ENCODE measurements at places on chromosomes 3 and 15. TPM values are rescaled to one million over a fixed set of nuclear protein-coding genes. Genes with fewer than 3 reads are reported as not detected.
A peak's percentile ranks its signal among the peaks of the same experiment; 100 is the strongest.

DNA sequence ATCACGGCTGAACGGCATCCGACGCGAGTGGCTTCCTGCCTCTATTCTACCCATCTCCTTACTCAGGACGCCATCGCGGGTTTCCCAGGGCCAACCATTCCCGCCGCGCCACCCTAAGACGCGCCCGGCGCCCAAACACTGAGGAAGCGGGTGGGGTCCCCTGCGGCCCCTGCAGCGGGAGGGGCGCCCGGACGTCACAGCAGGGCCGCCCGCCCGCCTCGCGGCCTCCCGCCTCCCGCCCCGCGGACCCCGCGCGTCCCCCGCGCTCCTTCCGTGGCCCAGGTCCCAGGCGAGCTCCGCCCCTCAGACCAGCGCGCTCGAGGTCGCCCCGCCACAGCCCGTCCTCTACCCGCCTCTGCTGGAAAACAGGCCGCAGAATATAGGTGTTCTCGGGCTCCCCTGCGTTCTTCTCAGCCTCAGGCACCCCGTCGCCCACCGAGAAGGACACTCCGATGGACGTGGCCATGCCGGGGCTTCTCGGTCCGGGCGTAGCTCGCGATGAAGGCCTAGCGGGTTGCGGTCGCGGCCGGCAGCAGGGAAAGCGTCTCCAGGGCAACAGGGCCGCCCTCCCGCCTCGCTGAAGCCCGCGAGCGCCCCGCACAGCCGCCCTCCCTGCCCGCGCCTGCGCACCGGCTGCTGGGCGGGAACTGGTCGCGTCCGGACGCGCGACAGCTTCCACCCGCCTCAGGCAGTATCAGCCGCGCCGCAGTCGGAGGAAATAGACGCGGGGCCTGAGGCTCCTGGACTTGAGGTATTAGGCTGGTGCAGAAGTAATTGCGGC is at the start of gene DYNLT2B:
Gene DYNLT2B (minus strand): TSS at position 554 of the 781 bp plus-strand sequence. CDS start 88 bp downstream, at position 466.
- DNase-seq = peak; percentile 92

- no peak for DNase-seq
Observed at GRCh38 chr15:42547918-42548248, 710 bp downstream of the LRRC57 start.

The BLM gene
- total RNA-seq = 13.1 TPM

DNA sequence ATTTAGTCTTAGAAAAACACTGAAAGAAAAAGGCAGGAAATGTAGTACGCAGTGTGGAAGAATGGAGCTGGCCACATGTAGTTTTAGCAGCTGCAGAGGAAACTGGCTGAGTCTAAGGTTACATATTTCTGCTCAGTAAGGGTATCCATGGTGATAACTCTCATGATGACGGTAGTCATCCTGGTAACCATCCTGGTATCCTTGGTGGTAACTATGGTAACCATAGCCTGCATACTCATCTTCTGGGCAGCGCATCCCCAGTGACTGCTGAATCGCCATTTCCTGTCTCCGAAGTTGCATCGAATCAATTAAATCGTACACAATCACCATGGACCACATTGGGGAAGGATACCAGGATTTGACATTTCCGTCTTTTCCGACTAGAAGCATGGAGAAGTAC is 35.7 kb downstream of the CCDC80 start:
- peak; percentile 94 for DNase-seq

The GPR171 gene
- not detected for total RNA-seq

GRCh38 chr3:59731943-59732342 is 682.1 kb upstream of the CFAP20DC start:
- DNase-seq = no peak

DNA sequence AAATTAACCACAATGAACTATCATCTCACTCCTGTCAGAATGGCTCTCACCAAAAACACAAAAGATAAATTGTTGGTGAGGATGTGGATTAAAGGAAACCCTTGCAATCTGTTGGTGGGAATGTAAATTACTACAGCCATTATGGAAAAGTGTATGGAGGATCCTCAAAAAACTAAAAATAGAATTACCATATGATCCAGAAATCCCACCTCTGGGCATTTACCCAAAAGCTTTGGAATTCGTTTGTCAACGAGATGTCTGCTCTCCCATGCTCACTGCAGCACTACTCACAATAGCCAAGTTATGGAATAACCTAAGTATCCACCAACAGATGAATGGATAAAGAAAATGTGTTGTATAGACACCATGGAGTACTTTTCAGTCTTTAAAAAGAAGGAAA is 21.6 kb downstream of the FSIP1 start:
- DNase-seq = no peak

DNA sequence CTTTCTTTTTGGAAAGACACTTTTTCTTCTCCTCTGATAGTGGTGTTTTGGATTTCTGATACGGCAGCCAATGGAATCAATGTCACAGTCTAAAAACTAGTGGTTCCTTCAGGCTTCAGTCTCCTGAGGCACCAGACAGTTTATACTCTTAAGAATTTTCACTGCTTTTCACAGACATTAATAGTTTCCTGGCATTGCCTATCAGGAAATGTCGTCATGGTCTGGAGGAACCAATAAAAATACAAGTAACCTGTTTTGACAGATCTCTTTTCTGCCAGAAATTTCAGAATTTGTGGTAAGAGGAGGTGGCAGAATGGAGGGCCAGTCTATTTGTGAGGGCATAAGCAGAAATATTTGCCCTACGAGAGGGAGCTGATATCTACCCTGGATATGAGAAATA is 44.8 kb downstream of the FILIP1L start:
- no peak for DNase-seq

DNA sequence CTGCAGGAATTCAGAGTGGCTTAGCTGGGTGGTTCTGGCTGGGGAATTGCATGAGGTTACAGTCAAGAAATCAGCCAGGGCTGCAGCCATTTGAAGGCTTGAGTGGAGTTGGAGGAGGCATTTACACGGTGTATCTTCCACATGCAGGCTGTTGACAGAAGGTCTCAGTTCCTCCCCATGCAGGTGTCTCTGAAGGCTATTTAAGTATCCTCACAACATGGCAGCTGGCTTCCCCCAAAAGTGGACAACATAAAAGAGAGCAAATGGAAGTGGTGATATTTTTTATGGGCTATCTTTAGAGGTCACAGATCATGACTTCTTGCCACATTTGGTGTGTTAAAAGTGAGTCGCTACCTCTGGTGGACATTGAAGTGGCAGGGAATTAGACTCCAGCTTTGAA is 60.1 kb upstream of the SPRED1 start:
- no peak for DNase-seq

- DNase-seq = peak; percentile 26
Observed at GRCh38 chr3:177026505-177027277, 170.6 kb downstream of the TBL1XR1 start.

- DNase-seq = no peak
Observed at GRCh38 chr3:94627689-94628088, 564.8 kb downstream of the NSUN3 start.

DNA sequence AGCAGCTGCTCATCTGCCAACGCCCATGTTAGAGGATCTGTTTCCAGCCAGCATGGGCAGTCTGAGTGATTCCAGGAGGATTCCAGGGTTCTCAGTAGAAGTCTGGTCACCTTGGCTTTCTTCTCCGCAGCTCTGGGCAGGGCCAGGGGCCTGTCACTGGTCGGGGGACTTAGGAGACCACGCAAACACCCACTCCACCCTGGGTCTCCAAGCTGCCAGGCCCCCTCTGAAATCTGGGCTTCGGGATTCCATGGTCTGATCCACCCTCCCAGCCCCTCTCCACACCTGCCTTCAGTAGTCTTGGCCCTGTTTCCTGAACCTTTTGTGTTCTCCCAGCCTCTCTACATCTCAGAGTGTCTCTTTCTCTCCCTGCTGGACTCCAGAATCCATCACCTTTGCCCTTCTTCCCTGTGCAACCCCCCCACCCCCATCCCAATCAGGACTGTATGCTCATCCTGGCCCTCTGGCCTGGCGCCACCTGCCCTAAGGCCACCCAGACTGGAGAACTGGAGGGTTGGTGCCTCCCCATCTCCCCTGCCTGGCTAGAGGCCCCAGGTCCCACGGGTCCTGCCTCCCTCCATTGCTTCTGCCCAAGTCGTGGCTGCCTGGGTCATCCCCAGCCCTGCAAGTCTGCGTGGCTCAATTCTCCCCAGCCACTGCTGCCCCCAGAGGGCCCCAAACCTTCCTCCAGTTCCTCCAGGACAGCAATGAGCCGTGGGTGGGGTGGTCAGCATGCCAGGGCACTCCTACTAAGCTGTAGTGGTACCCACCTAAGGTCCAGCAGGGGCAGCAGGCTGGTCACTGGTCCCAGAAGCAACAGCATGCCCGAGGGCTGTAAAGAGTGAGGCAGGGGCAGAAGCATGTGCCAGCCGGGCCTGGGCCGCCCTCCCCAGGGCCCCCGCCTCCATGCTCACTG is 102.8 kb downstream of the TBC1D2B start:
- no peak for DNase-seq

DNA sequence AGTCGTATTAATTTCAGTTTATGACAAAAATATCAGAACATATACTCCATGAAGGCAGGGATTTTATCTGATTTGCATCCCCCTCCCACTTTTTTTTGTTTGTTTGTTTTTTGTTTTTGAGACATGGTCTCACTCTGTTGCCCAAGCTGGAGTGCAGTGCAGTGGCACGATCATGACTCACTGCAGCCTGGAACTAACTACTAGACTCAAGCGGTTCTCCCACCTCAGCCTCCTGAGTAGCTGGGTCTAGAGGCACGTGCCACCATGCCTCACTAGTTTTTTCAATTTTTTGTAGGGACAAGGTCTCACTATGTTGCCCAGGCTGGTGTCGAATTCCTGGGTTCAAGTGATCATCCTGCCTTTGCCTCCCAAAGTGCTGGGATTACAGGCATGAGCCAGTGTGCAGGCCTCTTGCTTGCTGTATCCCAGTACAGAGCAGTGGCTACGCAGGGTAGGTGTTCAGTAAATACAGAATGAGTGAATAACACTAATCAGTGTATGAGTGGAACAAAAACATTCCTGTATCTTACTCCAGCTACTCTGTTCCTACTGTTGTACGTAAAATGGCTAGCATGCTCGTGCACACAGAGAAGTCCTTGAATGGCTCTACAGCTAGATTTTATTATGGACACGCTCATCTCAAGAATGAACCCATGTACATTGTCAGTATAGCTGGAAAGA is 272.4 kb downstream of the FOXP1 start:
- DNase-seq = peak; percentile 7

- DNase-seq = no peak
Observed at GRCh38 chr15:63006032-63006878, 36.3 kb upstream of the TPM1 start.

The GHSR gene
- total RNA-seq = not detected

DNA sequence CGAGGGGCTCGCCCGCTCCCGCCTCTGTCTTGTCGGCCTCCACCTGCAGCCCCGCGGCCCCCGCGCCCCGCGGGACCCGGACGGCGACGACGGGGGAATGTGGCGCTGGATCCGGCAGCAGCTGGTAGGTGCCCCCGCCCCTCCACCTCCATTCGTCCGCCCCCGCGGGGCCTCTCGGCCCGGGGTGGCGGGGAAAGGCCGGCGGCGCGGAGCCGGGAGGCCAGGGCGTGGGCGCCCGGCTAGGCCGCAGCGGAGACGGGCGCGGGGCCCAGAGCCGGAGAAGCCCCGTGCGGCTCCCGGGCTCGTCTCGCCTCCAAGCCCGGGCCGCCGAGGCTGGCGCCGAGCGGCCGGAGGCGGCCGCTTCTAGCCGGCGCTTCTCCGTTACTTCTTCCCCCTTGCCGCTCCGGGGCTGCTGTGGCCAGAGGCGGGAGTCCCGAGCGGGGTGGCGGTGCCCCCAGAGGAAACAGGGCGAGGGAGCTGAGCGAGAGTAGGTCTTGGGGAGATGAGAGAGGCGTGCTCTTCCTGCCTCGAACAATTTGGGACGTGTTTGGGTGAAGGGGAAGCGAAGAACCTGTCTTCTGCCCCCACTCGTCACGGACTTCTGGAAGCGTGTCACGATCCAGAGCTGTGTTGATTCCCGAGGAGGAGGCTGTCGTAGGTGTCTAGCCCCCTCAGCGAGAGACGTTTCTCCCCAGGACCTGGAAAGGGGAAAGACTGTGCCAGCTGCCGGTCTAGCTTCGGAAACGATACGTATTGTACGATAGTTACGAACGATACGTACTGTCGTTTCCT is 555 bp downstream of the ATP11B start:
- peak; percentile 57 for DNase-seq

The PAK6 gene
- total RNA-seq = 0.02 TPM

GRCh38 chr15:39321977-39322376 is 258.9 kb upstream of the THBS1 start:
- no peak for DNase-seq

The CLDN18 gene
- not detected for total RNA-seq

DNA sequence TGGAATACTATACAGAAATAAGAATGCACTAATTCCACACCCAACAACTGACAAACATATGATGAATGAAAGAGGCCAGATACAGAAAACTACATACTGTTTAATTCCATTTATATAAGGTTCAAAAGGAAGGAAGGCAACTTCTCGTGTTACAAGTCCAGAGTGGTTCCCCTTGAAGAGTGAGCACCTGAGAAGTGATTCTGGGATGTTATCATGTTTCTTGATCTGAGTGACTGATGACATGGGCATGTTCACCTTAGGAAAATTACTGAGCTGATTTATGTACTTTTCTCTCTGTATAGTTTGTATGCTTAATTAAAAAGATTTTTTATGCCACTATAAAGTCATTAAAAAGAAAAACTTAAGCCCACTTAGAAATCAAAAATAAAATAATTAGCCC is 13.6 kb downstream of the CCDC12 start:
- DNase-seq = no peak

The FAM107A gene
- total RNA-seq = not detected

DNA sequence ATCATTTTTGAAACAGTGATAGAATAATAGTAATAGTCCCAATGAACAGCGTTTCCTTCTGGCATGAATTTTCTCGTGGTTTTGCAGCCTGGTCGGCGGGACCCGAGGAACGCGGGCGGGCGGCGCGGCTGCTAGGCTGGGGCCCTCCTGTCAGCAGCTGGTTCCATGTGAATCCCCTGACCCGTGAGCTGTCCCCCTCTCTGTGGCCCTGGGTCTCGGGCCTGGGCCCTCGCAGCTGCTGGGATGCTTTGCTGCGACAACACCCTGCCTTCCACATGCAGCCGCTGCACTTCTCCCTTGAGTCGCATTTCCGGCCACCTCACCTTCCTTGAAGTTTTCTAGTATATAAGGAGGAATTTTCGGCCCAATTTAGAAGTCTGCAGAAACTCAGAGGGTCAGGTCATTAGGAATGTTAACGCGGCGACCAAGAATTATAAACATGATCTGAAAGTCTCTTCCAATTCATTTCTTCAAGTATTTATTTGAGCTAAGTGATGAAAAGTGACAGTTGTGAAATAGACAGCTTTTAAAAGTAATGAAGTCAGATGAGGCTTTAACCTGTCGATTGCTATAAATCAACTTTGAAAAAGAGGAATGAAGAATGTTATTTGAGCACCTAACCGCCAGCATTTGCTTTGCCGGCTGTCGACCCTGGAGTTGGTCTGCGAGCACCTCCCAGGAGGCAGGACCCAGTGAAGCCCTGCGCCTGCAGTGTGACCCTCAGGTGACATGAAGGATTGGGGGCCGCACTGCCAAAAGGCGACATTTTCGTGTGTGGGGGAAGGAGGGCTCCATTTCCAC is 27.7 kb downstream of the NR2F2 start:
- no peak for DNase-seq

- DNase-seq = peak; percentile 14
Observed at GRCh38 chr3:120416868-120417267, 33.9 kb downstream of the FSTL1 start.

Data from HT1080 (cell line).